ENCODE measurements at places on chromosomes 3 and 15.

GRCh38 chr3:67487564-67488114 is 166.8 kb downstream of the SUCLG2 start:
- DNase-seq = no peak

GRCh38 chr3:63967675-63968611 is 55.4 kb downstream of the PSMD6 start:
- no peak for DNase-seq

- no peak for DNase-seq
Observed at GRCh38 chr3:136495213-136495612, 245.1 kb downstream of the PCCB start.

GRCh38 chr3:45032113-45032512 is 6.0 kb downstream of the CLEC3B start:
- no peak for DNase-seq

DNA sequence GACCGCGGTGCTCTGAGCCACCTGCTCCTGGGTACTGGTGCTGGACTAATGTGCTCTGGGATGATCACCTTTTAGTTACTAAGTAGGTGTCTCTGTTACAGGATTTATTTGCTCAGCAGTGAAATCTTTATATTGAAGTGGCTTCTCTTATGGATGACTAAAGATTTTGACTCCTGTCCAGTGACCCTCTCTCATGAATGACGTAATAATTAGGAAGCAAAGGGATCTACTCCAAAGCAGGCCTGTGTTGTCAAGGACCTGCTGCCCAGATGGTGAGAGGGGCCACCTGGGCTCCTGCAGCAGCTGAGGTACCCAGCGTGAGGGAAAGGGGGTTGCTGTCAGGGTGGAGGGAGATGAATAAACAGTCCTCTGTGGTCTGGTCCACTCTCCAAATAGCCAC is 263.6 kb downstream of the GABRG3 start:
- DNase-seq = no peak

- no peak for DNase-seq
Observed at GRCh38 chr3:174116421-174116820, 718.9 kb downstream of the NLGN1 start.

DNA sequence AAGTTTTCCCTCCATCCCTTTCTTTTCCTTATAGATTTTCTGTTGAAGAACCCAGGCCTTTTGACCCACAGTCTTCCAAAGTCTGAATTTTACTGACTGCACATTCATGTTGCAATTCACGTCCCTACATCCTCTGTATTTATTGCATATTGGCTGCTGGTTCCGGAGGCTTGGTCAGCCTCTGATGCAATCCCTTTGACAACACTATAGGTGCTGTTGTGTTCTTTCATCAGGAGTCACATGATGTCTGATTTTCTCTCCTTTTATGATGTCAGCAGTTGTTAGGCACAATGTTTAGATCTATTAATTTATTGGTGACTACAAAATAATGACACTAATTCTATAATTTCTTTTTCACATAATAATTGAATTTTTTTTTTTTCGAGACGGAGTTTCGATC is 8.7 kb downstream of the CYP1A1 start:
- no peak for DNase-seq

DNA sequence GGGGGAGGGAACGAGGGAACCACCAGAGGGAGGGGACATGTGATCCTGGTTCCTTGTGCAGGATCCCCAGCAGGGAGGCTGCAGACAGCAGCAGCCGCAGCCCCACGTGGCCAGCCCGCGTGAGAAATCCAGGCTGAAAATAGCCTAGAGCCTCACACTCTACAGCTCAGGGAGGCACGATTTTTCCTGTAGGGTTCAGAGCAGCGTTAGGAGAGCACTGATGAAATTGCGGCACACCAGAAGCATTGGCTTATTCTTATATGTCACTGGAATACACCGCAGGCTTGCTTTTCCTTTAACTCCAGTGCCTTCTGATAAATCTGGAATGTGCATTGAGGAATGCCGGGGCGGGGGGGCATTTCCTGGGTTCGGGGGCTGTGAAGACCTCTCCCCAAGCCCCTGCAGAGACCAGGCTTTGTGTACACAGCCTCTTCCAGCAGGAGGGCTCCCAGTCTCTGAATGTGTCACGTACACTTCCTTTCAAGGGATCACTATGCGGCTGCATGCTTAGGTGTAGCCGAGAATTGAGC is 193.0 kb downstream of the ATP10A start:
- DNase-seq = no peak

GRCh38 chr3:29281094-29281343 is 148 bp downstream of the RBMS3 start:
- no peak for DNase-seq

GRCh38 chr3:125358923-125359322 is 16.2 kb downstream of the ZNF148 start:
- no peak for DNase-seq

- DNase-seq = no peak
Observed at GRCh38 chr3:6425289-6425820, 435.6 kb upstream of the GRM7 start.

DNA sequence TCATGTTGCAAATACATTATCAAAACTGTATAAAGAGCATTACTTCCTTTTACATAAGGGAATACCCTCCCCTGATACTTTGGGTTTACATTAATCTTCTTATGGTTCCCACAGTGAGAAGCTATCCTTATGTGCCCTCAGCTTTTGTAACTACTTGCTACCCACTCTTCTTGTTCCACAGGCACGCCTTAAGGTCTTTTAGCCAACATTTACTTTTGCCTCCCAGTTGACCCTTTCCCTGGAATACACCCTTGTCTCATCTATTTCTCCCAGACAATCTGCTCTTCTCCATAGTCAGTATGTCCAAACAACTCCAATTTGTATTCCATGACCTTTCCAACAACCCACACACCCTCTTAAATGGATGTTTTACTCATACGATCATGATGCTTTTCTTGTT is 116.8 kb upstream of the COL8A1 start:
- no peak for DNase-seq

DNA sequence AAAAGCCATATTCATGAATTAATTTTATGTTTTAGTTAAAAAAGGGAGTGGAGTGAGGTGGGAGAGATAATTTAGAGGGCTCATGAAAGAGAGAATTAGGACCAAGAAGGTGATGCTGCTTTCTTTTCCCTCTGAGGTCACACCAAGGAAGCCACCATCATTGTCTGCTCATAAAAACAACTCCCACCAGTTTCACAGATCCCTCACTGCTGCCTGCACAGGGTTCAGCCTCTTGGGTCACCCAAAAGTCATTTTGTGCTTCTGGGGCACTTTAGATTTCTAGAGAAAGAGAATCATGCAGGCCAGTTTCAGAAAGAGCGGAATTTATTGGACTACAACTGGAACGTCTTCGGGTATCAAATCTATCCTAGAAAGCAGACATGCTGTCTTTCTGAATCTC is 241.4 kb upstream of the EOMES start:
- DNase-seq = no peak

DNA sequence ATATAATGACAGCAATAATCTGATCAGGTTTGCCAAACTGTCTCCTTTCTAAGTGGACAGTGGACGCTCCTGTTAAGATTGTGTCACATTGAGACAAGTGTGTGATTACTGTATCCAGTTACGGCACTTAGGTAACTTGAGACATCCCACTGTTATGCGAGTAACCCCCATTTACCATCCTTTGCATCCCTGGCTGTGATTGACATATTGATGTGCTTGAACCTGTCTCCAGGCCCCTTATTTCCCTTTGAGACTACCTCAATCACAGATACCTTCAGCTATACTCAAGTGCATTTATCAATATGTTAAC is 785.2 kb downstream of the NR2F2 start:
- DNase-seq = no peak

DNA sequence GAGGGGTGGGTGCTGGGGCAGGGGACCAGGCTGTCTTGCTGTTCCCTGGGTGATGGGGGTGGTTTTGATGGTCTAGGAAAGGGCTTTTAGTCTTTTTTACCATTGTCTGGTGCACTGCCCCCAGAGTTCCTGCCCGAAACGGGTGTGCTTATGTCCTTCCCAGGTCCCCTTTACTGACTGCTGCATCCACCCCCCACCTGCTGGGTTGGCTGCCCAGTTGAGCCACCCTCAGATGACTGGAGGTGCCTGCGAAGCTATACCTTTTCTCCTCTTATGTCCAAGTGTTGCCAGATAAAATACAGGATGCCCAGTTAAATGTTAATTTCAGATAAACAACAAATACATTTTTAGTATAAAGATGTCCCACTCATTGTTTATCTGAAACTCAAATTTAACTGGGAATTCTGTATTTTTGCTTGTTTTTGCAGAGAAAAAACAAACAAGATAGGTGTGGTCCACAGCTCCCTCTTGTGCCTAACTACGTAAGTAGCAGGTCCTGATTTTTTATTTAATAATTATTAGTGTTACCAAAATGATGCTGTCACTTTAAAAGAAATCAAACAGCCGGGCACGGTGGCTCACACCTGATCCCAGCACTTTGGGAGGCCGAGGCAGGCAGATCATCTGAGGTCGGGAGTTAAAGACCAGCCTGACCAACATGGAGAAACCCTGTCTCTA is 6.1 kb upstream of the RPP14 start:
- no peak for DNase-seq

DNA sequence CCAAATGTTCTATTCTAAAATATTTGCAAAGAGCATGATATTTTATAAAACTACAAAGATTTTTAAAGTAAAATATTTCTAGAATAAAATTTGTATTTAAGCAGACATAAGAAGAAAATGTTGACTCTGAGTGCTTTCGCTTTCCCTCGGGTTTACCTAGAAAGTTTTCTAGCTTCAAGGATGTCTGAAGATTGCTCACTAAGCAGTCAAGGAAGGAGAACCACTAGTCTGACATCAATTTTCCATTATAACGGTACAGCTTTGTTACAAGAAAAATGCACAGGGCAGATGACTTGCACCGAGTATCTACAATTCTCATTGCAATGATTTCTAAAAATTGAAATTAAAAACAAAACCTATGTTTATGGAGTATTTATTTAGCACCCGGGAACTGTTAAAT is 14.2 kb downstream of the GPR15 start:
- no peak for DNase-seq

DNA sequence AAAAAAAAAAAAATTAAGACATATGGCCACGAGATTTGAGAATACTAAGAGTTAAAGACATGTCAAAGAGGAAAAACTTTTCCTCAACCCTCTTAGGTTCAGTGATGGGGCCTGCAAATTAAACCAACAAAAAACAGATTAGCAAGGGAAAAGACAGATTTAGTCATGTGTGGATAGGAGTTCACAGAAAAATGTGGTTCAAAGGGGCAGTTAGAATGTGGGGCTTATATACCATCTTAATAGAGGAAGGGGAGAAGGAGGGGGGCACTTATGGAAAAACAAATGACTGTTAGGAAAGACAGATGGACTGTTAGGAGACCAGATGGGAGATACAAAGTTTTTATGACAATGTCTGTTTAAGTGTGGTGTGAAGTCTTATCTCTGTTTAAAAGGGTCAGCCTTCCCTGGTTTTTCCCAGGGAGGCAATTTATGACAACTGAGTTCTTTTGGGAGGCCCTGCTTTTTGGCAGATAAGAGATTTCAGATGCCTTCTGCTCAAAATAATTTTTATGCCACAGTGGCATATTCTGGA is 68.7 kb upstream of the FURIN start:
- no peak for DNase-seq

DNA sequence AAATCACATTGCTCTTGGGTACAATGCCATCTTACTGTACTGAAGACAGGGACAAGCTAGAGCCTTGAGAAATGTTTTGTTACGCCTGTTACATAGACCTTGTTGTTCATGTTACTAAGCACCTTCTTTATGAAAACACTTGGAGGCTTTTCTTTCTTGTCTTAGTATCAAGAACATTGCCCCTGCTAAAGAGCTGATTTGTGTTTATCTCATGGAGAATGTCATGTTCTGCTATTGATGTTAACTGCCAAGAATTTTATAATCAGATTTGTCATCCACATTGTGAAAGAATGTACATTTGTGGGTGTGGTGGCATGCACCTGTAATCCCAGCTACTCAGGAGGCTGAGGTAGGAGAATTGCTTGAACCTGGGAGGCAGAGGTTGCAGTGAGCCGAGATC is 431.3 kb upstream of the MDFIC2 start:
- no peak for DNase-seq

DNA sequence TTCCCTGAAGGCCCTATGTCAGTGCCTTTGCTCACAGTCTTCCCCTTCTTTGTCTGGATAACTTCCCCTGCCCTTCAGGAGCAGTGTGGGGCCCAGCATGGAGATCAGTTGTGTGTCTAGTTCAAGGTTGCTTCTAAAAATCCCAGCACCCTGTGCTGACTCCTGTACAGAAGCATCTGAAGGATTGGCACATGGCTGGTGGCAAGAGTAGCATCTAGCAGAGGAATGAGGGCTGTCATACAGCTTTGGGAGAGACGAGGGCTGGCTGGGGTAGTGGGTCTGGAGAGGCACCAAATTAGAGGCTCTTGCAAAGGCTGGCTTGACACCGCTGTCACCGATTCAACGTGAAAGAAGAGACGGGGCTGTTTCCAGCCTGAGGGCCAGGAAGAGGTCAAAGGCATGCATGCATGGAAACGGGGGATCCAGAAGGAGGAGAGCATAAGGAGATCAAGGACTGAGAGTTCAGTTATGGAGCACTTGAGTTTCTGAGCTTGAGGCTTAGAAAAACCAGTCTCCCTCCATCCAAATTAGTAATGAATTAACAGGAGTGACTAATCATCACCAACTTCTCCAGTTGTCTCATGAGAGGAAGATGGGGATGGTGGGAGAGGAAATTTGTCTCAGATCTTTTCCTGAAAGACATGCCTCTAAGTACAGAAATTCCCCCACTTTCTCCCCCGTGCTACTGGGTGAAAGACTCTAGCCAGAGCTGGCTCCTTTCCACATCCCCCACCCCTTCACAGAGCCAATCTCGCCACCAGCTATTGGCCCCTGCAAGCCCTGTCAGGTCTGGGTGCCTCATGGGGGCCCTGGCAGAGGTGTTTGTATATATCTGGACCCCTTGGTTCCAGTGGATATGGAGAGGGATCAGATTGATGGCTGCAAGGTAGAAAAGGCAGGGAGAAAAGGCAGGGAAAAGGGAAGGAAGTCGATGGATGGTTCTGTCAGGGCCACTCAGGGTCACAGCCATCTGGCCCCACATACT is 45.9 kb downstream of the SLCO2A1 start:
- no peak for DNase-seq

- DNase-seq = no peak
Observed at GRCh38 chr3:18208091-18208490, 217.0 kb downstream of the SATB1 start.

DNA sequence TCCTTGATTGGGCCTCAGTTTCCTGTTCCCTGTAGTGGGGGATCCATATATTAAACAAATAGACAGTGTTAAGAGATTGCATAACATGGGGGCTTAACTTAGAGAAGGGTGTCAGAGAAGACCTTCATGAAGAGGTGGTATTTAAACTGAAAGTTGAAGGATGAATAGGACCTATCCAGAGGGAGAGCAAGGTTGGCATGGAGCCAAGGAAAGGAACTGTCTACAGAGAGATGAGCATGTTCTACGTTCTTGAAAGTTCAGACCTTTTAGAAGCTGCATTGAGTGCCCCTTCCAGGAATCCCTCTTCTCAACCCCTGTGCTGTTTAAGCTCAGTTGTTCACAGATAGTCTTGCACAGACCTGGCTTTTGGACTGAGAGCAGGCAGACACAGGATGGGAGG is 2.4 kb downstream of the HTD2 start:
- no peak for DNase-seq
